ENCODE measurements at places on chromosomes 4 and X.

- DNase-seq, result no peak
Measured at GRCh38 chr4:76307660-76308014, 1.1 kb downstream of the STBD1 start.

DNA sequence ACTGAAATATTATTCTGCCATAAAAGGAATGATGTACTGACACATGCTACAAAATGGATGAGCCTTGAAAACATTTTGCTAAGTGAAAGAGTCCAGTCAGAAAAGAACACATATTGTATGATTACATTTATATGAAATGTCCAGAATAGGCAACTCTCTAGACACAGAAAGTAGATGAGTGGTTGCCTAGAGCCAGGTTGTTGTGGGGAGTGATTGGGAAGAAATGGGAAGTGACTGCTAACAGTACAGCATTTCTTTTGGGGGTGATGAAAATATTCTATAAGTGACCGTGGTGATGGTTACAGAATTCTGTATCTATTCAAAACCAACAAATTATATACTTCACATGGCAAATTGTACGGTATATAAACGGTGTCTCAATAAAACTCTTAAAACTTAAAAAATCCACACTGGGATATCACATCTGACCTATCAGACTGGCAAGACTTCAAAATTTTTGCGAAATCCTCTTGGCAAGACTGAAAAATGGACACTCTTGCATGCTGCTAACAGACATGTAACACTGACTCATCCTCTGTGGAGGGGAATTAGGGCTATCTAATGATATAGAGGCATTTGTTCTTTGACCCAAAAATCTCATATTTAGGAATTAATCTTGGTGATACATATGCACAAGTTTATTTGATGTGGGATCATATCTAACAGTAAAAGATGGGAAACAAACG is 71.8 kb downstream of the FAM13A start:
- no peak for DNase-seq

- no peak for DNase-seq
Measured at GRCh38 chr4:117640836-117641235, 393.4 kb upstream of the NDST3 start.

DNA sequence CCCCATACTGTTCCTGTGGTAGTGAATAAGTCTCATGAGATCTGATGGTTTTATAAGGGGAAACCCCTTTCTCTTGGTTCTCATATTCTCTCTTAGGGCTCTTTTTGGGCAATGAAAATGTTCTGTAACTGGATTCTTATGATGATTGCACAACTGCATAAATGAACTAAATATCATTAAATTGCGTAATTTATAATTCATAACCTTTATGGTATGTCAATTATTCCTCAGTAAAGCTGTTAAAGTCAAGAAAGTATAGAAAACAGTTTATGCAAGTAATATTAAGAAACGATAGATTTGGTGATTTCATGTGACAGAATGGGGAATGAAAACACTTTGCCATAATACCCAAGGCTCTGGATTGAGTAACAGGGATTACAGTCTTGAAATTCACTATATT is 33.5 kb upstream of the SPANXD start:
- DNase-seq, result no peak

DNA sequence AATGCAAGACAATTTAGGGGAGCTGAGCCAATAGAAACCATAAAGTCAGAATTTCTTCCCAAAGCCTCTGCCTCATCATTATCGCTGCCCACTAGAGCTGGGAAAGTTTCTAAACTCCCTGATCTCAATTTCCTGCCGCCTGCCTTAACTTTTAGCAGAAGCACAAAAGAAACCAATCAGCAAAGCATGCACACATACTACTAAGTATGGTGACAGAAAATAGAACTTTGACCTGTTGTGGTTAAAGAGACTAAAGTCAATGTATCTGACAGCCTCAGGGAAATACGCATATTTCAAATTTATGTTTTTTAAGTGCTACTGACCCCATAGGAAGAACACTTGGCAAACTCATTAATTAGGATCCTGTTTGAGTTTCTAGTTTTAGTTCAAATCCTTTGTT is 10.1 kb downstream of the STK26 start:
- no peak for DNase-seq

DNA sequence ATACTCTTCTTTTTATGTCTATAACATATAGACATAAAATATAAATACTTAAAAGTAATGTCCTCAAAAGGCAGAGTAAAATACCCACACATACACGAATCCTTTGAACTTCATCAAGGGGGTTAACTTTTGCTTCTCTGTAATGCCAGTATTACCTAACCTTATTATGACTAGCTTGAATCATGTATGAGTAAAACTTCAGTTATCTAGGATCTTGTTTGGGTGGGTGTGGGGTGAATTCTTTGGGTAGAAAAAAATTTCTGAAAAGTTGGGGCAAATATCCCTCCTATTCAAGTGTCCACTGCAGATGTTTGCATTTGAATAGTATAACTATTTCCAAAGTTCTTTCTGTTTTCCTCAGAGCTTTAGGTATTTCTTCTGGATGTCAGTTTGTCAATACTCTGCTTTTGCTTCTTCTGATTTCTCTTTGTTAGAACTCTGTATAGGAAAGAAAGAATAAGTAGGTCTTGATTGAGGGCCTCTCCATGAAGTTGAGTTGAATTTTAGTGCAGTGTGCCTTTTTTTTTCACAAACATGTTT is 173.8 kb downstream of the ADGRL3 start:
- no peak for DNase-seq

- no peak for DNase-seq
Measured at GRCh38 chr4:156672492-156673305, 298.9 kb downstream of the PDGFC start.

DNA sequence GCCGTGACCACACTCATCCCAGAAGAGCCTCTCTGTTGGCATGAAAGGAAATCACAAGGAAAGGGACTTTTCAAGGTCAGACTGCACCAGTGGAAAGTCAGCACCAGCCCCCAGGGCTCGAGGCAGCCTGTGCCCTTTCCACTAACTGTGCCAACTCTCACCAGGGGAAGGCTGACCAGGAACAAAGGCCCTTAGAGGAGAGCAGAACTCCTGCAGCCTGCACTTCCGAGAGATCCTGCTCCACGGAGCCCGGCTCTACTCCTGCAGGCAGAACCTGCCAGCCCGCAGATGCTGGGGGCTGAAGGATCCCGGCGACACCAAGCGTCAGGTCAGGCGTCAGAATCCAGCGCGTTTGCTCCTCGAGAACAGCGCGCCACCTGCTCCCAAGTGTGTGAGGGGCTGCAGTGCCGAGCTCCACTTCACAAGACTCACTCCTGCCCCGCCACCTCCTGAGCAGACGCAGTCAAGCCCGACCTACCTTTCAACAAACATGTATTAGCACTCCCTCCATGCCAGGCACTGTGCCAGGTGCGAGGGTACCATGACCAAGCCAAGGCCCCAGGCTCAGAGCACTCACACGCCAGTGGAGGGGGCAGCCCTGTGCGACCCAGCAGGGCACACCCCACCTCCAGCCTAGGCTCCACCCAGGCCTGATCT is 13.6 kb upstream of the HELT start:
- no peak for DNase-seq

DNA sequence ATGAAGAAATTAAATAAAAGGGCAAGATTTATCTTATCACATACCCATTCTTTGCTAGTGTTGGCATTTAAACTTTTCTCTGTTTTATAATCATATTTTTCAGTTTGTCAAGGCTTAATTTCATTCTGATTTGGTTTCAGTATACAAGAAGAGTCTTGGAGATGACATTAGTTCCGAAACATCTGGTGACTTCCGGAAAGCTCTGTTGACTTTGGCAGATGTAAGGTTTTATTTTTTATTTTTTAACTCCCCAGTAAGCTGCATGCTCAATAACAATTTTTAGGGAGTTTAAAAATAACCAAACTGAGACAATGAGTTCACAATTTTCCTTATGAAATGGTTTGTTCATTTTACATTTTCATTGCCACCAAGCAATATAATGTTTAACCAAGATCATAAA is 39.8 kb downstream of the ANXA3 start:
- DNase-seq, result no peak

GRCh38 chr4:165992283-165992682 is 119.2 kb downstream of the TLL1 start:
- no peak for DNase-seq

- DNase-seq, result peak; percentile 77
Measured at GRCh38 chr4:57037982-57038604, 59.4 kb downstream of the POLR2B start.

DNA sequence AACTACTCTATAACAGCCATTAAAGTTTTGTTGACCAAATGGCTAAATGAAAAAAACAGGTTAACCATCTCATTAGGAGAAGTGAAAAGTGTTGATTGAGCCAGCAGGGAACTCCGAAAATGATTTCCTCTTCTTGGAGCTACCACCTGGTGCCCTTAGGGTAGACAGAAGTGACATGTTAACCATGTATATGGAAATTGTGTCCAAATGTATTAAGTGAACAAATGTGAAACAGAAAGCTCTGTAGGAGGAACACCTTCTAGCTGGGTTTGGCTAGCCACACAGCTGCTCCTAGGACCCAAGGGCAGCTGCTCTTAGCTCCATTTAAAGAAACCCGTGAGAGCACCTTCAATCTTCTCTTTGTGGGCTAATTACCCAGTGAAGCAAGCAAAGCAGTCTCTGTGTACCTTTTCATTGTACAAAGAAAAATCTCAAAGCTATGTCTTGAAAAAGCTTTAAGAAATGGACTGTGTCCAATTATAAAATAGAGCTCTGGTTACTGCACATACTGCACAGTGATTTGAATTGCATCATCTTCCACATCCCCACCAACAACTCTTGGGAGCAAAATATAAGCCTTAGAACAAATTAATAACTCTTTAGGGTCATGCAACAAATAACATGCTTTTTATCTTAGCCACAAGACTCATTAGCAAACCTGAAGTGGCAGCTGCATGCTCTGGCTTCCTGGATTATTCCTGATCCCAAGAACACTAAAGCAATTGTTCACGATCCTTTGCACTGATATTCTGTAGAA is 59.2 kb upstream of the PARM1 start:
- no peak for DNase-seq

DNA sequence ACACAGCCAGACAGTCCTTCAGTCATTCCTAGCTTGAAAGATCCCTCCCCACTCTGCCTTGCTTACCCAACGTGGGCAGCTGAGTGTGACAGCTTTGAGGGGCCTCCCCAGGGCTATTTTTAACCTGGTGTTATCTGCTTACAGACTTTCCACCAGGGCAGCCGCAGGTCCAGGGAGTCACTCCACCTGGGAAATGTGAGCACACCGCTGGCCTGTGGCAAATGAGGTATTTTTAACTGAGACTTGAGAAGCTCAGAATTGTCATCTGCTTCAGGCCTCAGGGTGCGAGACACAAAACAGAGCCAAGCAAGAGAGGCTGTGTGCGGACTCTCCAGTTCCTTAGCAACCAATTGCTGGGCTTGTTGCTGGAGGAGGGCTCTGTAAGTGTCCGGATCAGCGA is 13.0 kb downstream of the CORIN start:
- DNase-seq, result no peak

DNA sequence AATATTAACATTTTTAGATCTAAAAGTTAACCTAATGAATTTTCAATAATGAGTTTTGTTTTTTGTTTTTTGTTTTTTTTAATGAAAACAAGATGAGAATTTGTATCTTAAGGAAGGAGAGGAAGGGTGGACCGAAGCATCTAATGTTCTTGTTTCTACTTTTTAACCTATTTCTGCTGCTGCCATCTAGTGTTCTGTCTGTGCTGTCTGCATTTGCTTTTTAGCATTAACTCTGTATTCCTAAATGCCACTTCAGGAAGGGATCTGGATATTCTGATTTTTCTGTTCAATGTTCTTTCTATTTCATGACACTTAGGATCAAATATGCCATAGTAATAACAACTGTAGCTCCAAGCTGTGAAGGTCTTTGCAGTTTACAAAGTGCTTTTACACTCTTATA is 161.7 kb downstream of the BRWD3 start:
- peak; percentile 21 for DNase-seq

- no peak for DNase-seq
Measured at GRCh38 chr4:925771-926500, 6.2 kb downstream of the GAK start.

- no peak for DNase-seq
Measured at GRCh38 chr4:172517391-172517790, 651.2 kb upstream of the GALNT7 start.

- DNase-seq, result peak; percentile 46
Measured at GRCh38 chrX:75603833-75604232, 81.0 kb upstream of the ZDHHC15 start.

DNA sequence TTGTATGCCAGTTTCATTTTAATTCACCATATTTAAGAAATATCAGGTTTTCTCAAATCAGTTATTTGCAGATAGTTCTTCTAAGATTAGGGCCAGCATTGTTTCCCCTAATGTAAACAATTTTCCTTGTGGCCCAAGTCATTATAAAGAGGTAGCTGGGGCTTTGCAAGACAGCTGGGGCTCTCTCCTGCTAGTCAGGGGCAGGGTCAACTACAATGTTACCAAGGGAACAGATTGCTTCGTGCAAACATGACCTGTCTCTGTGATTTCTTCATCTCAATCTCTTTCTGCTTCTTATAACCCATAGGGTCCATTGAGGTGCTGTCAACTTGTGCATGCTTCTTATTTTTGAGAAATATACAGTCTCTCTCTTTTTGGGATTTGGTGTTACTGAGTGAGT is 12.1 kb downstream of the ARMCX6 start:
- DNase-seq, result no peak
